ENCODE measurements at places on chromosomes 11 and 22.
A peak's percentile ranks its signal among the peaks of the same experiment; 100 is the strongest.

- DNase-seq: peak; percentile 96
Measured at GRCh38 chr11:64856382-64857227, 12.2 kb upstream of the CDC42BPG start.

DNA sequence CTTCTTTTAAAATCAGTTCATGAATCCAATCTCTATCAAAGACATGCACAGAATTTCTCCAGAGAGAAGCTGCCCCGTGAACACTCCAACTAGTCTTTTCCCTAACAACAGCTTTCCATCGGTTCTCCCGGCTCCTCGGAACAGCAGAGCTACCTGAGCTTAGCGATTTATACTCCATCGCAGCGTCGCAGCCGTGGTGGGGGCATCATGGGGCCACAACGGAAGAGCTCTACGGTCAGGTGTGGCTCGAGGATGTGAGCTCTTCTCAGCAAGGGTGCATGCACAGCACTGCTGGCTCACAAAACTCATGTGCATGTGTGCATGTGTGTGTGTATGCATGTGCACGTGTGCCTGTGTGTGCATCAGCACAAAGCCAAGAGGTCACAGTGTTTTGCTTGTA lies 11.7 kb upstream of the MOB2 start:
- no peak for DNase-seq

- no peak for DNase-seq
Measured at GRCh38 chr22:23231471-23232093, 51.3 kb downstream of the BCR start.

- no peak for DNase-seq
Measured at GRCh38 chr22:48088926-48089536, 1326.6 kb downstream of the TBC1D22A start.

GRCh38 chr11:86390487-86390886 lies 15.8 kb downstream of the CCDC81 start:
- DNase-seq: no peak

DNA sequence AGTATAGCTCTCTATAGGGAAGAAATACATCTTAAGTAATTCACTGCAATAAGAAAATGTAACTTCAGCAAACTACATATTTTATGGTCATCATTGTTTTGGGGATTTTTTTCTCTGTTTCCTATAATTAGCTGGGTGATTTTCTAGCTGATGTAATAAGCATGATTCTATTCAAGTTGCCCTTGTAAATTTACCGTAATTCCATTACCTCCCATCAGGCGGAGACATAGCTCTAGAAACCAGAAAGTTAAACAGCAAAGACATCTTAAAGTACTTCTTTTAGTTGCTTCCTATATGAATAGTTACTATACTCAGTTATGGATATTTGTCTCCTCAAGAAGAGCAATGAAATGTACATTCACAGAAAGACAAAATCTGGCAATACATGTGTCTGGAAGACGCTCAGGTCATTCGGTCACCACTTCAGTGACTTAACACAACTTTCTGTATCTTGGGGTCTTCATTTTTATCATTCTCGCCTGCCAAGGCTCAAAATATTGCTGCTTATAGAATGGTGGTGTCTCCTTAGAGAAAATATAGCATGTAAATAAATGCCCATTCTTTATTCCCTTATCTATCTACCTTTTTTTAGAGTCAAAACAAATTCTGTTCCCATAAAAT lies 239.9 kb upstream of the ZC3H12C start:
- peak; percentile 19 for DNase-seq

GRCh38 chr11:130001461-130002351 lies 929 bp downstream of the PRDM10 start:
- DNase-seq: no peak

- DNase-seq: no peak
Measured at GRCh38 chr11:73233211-73233610, 15.1 kb downstream of the P2RY2 start.

- DNase-seq: no peak
Measured at GRCh38 chr11:115707180-115707905, 203.1 kb upstream of the CADM1 start.

DNA sequence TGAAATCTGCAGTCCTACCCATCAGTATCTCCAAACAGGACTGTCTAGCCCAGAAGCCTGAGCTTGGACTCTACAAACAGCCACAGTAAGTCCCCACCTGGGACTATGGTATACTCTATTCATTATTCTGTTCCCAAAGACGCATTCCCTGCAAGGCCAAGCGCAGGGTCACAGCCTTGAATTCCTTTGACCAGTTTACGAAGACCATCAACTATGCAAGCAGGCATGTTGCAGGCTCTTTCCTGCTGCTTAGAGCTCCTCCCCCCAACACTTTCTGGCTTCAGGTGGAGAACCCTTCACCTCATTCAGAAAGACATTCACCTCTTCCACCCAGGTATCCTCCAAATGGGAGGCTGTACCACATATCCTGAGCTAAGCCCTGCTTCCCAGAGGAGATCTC lies 62.5 kb downstream of the TIMP3 start:
- no peak for DNase-seq

DNA sequence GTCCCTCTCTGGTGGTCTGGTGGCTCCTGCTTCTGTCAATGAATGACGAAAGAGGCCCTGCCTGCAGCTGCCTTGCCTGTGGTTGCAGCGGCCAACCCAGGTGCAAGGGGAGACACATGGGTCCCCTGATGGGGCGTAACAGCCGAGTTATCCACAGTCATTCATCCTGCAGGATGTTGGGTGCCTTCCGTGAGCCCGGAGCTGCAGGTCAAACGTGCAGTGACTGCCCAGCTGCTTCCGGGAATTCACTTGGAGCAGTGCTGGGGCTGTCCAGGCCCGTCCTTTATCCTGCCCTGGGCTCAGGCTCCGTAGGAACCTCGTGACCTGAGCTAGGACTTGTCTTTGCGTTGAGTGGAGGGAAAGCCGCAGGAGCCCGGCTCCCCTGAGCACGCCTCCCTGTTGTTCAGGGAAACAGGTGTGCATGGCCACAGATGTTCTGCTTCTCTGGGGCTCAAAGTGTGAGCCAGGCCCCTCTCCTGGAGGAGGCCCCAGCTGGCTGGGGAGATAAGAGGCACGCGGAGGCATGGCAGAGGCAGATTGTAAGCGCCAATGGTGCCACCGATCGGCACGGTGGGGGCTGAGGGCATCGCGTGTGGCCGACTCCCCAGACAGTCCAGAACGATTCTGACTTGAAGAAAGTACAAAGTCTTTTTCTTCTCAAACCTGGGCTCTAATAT lies 635.4 kb downstream of the BRD1 start:
- no peak for DNase-seq

GRCh38 chr11:117876341-117877119 lies at the start of gene FXYD6:
TSS of gene FXYD6 (minus strand) at chr11:117876658. CDS start at chr11:117842776, 33,882 bp downstream.
- DNase-seq: peak; percentile 1

GRCh38 chr11:124301548-124301947 lies 12.2 kb downstream of the OR8D1 start:
- no peak for DNase-seq

DNA sequence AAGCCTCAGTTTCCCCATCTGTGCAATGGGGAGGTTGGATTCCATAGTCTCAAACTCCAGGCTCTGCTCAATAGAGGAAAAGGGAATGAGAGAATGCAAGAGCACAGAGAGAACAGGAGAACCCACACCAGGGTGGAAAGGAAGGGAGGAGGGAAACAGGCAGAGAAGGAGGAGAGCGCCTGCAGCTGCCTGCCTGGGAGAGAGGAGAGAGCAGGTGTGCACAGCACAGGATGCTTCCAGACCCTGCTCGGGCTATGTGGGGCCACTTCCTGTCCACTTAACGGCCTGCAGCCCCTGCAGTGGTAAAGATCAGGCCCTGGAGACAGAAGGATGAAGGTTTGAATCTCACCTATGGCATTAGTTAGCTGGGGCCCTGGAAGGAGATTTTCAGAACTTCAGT lies 12.3 kb downstream of the LRRC32 start:
- DNase-seq: no peak

- DNase-seq: no peak
Measured at GRCh38 chr22:30326255-30326705, 461 bp downstream of the TBC1D10A start.

- no peak for DNase-seq
Measured at GRCh38 chr11:12775955-12776354, 101.7 kb downstream of the TEAD1 start.

DNA sequence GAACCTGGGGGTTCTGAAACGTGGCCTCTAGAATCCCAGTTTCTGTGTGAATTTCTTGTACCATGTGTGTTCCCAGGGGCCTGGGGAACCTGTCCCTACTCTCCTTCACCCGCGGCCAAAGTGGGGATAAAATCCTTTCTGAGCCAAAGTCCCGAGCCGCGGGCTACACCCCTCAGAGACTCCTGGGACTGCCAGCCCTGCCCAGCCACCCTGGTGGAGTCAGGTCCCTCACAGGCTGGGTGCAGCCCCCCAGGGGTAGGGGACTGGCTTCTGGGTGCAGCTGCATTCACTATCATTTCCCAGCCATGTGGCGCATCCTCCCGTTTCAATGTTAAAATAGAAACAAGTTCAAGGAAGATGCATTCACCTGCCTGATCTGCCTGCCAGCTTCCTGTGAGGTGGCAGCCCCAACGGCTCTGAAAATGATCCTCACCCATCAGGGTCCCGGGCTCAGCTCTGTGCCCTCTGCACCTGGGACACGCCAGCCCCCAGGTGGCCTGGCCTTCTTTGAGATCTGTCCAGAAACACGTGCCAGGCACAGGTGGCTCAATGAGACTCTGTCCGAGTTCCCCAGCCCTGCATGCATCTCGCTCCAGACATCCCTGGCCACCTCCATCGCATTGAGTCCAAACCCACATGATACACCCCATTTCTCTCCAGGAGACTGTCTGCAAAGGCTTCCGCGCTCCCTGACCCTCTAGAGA lies 338.8 kb downstream of the CTTN start:
- no peak for DNase-seq

DNA sequence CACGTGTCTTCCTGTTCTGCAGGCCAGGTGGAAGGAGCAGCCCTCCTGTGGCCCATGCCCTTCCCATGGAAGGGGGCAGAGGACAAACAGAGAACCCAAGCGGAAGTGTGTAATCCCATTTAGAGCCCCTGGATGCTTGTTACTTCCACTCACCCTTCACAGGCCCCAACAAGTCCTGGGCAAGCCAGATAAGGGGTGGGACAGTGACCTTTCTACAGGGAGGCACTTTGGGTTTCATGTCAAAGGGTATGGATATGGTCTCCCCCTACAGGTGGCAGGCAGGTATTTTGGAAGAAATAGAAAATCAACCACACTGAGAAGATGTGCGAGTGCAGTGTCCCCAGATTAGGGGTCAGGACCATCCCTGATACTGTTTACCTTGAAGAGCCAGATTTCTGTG lies 11.4 kb downstream of the MPEG1 start:
- DNase-seq: no peak

DNA sequence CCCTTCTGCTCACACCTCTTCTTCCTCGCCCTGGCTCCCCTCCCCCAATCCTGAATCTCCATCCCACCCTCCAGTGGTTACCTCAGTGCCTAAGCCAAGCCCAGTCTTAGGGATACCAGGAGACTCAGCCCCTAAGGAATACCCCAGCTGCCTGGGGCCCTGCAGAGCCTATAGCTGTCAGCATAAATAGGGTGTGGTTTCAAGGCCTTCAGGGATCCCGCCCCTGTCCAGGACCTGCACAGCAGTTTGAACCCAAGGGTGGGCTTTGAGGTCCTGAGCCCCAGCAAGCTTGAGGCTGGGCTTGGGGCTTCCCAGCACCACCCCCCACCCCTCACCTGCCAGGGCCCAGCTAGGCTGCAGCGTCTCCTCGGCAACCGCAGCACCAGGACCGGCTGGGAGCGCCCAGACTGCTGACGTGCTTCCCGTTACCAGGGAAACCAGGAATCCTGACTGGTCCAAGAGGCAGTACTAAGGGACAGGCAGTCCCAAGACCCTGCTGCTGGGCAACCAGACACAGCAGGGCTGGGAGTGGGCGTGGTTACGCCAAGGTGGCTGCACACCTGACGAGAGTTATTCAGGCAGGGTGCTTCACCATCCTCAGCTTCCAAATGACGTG lies 13.7 kb downstream of the APBB1 start:
- no peak for DNase-seq

DNA sequence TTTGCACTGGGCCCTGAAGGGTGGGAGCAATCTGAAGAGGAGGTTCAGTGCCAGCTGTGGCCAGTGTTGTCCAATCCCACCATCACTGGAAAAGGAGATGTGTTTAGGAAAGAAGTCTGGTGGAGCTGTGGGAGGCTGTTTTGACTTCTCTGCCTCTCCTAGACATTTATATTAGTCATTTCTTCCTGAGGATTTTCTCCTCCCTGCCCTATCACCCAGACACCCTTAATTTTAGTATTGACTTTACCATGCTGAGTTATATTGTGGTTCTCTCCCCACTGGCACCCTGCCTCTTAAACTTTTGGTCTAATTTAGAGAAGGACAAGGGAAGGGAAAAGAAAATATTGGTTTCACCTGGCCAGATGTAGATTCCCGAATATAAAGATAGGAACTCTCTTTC lies 159.1 kb downstream of the WNT11 start:
- no peak for DNase-seq

DNA sequence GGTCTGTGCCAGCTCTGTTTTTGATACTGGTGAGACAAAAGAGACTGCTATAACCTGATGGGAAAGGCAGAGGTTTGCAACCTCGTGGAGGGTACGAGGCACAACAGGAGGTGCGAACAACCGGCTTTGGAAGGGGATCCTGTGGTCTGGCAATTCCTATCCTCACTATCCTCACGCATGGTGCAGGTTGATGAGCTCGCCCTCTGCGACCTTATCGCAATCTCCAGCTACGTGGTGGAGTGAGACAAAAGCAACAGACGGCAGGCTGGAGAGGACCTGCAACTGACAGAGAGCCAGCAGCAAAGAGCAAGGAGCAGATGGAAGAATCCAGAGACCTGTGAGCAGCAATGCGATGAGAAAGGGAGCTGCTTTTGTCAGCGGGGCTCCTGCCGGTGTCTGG lies 47.3 kb upstream of the TSKU start:
- DNase-seq: no peak

DNA sequence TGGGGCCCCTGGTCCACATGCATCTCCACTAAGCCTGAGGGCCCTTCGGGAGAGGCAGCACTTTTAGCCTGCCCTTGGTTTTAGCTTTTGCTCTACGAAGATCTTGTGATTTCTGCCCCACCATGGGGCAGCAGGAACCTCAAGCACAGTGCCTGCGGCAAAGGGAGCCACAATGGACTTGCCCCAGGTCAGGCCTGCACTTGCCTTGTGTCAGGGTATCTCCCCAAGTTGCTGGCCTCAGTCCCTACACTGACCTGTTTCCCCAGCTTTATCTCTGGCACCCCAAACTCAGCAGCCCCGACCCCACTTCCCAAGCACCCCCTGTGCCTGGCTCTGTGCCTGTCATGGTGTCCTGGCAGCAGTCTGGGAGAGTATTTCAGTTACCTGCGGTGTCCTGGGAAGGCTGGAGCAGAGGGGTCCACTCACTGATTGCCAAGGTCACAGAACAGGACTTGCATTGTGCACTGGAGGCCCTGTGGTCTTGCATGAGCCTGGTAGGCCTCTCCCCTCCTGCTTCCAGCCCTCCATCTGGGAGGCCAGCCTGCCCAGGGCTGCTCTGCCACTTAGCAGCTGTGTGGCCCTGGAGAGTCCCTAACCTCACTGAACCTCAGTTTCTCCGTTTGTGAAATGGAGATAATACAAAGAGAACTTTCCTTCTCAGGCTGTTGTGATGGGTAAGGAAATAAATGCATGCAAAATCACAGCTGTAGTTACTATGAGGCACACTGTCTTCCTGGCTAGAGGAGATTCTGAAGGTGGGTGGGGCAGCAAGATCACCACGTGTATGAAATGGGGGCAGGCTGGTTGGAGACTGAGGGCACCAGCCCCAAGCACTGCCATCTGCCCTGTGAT lies 3.6 kb upstream of the AIFM3 start:
- no peak for DNase-seq

- DNase-seq: no peak
Measured at GRCh38 chr11:12216671-12217374, 106.4 kb downstream of the MICAL2 start.
